ENCODE measurements at places on chromosomes 13 and 19. TPM values are rescaled to one million over a fixed set of nuclear protein-coding genes. Genes with fewer than 3 reads are reported as not detected.

Gene TMC4
- 12.6 TPM for total RNA-seq

DNA sequence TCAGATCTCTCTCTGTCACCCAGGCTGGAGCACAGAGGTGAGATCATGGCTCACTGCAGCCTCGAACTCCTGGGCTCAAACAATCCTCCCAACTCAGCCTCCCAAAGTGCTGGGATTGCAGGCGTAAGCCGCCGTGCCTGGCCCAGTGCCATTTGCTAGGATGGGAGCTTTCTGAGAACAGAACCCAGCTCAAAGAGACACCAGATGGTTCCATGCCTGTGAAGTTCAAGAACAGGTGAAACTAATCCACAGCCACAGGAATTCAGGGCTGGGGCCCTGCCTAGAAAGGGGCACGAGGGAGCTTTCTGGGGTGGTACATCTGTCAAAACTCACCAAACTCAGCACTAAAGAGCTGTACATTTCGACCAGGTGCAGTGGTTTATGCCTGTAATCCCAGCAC, 4.2 kb downstream of the SLC7A9 start:
- no peaks in the 10 kb centered on the region for H3K4me1 ChIP-seq
- no peaks in the 10 kb centered on the region for H3K36me3 ChIP-seq
- H3K4me3 ChIP-seq = no peak overlapping the region
- no peaks in the 10 kb centered on the region for H3K27me3 ChIP-seq

DNA sequence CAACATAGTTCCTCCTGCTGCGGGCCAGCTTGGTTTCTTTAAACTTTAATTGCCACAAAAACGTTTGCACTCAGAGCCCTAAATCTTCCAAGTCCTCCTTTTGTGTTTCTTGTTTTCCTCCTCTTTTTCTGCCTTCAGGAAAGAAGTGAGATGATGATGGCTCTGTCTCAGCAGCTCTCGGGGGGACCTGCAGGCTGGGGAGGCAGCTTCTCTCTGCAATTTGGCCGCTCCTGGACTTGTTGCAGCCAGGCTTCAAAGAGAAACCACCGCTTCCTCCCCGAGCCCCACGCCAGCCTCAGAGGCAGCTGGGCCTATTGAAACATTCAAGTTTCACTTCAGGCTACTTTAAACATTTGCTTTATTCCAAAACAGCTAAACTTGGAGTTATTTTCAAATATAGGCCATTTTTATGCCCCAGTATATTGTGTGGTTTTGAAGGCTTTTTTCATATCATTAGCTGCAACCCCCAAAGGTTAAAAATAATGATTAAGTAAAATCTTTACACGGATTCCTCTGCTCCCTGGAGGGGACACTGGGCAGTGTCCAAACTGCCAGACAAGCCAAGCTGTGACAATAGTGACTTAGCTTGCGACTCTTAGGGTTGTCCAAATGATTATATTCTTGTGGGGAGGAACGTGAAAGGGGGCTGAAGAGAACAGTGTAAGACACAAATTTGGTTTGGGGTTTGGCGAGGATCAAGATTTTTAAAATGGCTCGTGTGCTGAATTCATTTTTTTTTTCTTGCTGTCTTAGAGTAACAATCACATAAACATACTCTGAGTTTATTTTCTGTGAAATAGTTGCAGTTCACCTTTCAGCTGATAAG, 330.8 kb downstream of the DLEU7 start:
- H3K36me3 ChIP-seq = no peaks in the 10 kb centered on the region
- H3K27me3 ChIP-seq = no peaks in the 10 kb centered on the region
- H3K4me1 ChIP-seq = peaks cover 14% of the 10 kb centered on the region
- H3K4me3 ChIP-seq = peak overlapping the region; percentile 20
- DNase-seq = peak; percentile 23

DNA sequence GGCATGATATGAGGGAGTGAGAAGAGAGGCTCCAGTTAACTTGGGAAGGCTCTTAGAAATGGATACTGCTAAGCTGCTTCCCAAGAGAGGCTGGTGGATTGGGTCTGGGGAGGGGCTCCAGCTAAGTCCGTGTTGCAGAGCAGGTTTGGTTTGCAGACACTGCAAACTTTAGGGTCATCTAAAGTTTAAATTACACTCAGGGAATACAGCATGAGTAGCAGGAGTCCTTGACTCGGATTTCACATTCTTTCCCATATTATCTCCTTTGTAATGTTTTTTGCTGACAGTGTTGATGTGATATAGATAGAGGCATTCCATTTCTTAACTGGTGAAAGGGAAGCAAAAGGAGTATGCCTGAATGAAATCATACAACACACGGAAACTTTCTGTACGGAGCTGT, 31.9 kb downstream of the SGCG start:
- H3K36me3 ChIP-seq = no peaks in the 10 kb centered on the region
- H3K4me3 ChIP-seq = no peak overlapping the region
- H3K27me3 ChIP-seq = no peaks in the 10 kb centered on the region
- DNase-seq = no peak
- H3K4me1 ChIP-seq = no peaks in the 10 kb centered on the region

DNA sequence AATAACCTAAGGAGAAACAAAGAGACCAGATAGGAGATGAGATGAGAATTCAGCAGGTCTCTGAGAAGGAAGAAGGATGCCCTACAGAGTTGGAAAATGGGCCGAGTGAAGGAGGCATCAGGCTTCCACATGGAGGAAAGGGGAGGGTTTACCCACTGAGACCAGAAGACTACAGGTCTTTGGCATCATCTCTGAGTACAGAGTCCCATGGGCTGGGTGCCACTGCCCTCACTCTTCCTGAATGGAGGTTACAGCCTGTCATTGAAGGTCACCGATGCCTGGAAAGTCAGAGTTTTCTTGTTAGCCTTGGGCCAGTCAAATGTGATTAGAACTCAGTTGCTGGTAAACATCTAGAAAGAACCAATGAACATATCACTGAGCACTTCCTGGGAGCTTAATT, 9.9 kb downstream of the ZNF302 start:
- no peaks in the 10 kb centered on the region for H3K27me3 ChIP-seq
- peaks cover 13% of the 10 kb centered on the region for H3K36me3 ChIP-seq
- no peaks in the 10 kb centered on the region for H3K4me1 ChIP-seq
- no peak overlapping the region for H3K27ac ChIP-seq
- no peak for DNase-seq

GRCh38 chr13:57352114-57352513, 185.1 kb downstream of the PRR20E start:
- no peak for DNase-seq
- H3K4me1 ChIP-seq = no peaks in the 10 kb centered on the region
- H3K27ac ChIP-seq = no peak overlapping the region
- H3K36me3 ChIP-seq = no peaks in the 10 kb centered on the region

Gene ZNF135
- total RNA-seq = 1.1 TPM

- no peak for DNase-seq
- H3K27me3 ChIP-seq = no peaks in the 10 kb centered on the region
- no peaks in the 10 kb centered on the region for H3K36me3 ChIP-seq
- no peak overlapping the region for H3K27ac ChIP-seq
- no peaks in the 10 kb centered on the region for H3K4me1 ChIP-seq
- H3K4me3 ChIP-seq = no peak overlapping the region
Observed at GRCh38 chr19:21704320-21704719, 63.1 kb downstream of the ZNF100 start.

DNA sequence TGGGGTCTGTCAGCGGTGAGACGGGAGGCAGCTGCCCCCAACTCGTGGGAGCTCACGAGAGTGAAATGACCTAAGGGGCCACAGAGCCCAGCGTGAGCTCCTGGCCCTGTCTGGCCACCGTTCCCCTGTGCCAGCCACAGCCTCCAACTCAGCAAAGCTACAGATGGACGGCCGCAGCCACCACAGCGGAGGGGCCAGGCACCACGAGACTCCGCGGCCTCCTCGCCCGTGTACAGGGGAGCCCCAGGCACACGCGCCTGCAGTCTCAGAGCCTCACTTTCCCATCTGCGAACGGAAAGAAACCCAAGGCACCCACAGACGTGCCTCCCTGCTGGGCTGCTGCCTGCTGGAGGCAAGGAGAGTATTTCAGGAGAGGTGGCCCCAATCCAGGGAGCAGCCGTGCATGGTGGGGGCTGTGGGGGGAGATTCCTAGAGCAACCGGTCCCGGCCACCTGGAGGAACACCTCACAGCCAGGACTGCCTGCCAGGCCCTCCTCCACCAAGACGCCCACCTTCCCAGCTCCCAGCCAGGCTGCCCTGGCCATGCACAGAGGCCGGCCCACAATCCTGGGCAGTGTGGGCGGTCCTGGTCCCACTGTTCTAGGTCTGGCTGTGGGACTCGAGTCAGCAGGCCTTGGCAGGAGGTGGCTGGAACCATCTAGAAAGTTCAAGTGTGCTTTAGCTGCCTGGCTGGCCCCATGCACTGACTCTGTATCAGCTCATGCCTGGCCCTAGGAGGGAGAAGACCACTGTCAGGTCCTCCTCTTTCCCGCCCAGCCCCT, 1.9 kb downstream of the MKNK2 start:
- no peaks in the 10 kb centered on the region for H3K27me3 ChIP-seq
- H3K36me3 ChIP-seq = peaks cover 19% of the 10 kb centered on the region
- no peak for DNase-seq
- peak overlapping the region; percentile 99 for H3K4me3 ChIP-seq
- peak overlapping the region; percentile 97 for H3K27ac ChIP-seq

Gene KIR3DL2
- total RNA-seq = not detected

Gene REEP6
- total RNA-seq = 5.9 TPM

Gene LRRC63
- total RNA-seq = not detected

- H3K4me3 ChIP-seq = no peak overlapping the region
- no peak for DNase-seq
- H3K27me3 ChIP-seq = no peaks in the 10 kb centered on the region
- no peak overlapping the region for H3K27ac ChIP-seq
Observed at GRCh38 chr13:26585136-26585535, 27.7 kb downstream of the WASF3 start.

DNA sequence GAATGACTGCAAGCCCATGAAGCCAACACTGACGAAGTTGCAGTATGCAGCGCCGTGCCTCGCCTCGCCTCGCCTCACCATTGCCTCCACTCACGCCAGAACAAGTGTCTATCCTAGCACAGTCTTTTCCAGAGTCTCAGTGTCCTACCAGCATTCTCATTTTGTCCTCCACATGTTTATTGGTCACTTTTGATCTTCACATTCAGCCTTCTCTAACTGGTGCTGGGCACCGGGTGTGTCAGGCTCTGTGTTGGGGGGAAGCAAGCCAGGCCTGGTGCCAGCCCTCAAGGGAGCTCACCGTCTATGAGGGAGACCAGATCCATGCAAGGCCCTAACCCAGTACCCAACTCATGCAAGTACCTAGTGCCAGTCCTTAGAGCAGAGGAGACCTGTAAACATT, 69.7 kb upstream of the GPR183 start:
- no peak overlapping the region for H3K4me3 ChIP-seq
- no peak overlapping the region for H3K27ac ChIP-seq
- no peaks in the 10 kb centered on the region for H3K36me3 ChIP-seq
- H3K4me1 ChIP-seq = peaks cover 9% of the 10 kb centered on the region

DNA sequence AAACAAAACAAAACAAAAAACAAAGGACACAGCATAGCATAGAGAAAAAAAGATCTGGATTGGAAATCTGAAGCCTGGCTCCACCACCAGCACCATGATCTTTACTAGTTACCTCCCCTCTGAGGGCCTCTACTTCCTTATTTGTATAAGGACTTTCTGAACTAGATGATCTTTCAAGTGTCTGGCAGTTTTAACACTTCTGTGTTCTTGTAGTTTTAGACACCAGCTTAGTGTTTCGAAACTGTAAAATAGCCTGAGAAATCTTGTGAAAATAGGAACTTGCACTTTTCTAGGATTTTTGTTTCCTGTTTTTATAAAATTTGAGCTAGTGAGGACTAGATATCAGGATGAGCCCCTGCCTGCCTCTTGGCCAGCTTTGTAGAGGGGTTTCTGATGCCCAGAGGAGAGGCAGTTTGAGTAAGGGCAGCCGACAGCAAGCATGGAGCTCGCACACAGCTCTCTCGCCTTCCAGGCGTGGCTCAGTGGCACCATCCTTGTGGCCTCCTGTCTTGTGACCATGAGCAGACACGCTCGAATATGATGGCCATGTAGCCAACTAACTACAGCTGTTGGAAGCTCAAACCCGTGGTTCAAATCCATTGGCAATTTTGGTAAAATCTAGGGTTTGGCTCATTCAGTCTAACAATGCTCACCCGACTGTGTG, 319.0 kb downstream of the KCNRG start:
- no peak overlapping the region for H3K27ac ChIP-seq
- H3K27me3 ChIP-seq = no peaks in the 10 kb centered on the region
- DNase-seq = no peak

DNA sequence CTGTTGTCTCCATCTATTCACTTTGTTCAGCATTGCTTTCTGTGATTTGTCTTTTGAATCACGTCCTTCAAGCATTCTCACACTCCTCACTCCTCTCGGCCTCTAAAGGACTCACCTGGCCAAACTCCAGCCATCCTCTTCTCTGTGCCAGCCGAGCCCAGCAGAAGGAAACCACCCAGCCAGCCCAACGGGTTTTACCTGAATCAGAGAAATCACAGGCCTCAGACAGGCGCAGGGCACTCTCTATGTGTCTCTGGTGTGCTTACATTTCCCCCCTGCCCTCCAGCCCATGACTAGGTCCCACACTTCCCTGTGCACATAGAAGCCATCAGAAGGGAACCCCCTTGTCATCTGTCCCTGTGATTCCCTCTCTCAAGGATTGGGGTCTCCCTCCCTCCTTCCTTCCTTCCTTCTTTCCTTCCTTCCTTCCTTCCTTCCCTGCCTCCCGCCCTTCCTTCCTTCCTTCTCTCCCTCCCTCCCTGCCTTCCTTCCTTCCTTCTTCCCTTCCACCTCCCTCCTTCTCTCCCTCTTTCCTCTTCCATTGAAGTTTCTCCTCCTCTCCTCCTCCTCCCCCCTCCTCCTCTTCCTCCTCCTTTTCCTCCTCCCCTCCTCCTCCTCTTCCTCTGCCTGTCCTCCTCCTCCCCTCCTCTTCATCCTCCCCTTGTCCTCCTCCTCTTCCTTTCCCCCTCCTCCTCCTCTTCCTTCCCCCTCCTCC, 8.8 kb upstream of the ZNF541 start:
- H3K27me3 ChIP-seq = no peaks in the 10 kb centered on the region
- no peak for DNase-seq
- peaks cover 12% of the 10 kb centered on the region for H3K4me1 ChIP-seq
- H3K27ac ChIP-seq = peak overlapping the region; percentile 62
- no peaks in the 10 kb centered on the region for H3K36me3 ChIP-seq

Gene EID2B
- 0.79 TPM for total RNA-seq

Gene ZNF865
- total RNA-seq = 2.7 TPM

Gene EDNRB
- 2.5 TPM for total RNA-seq

- no peaks in the 10 kb centered on the region for H3K4me1 ChIP-seq
- H3K36me3 ChIP-seq = no peaks in the 10 kb centered on the region
- no peaks in the 10 kb centered on the region for H3K27me3 ChIP-seq
- no peak for DNase-seq
- no peak overlapping the region for H3K4me3 ChIP-seq
Observed at GRCh38 chr13:40352380-40352778, 314.1 kb downstream of the FOXO1 start.

Data from esophagus squamous epithelium (tissue), 5 donors.